ENCODE measurements at places on chromosomes 4 and X.

DNA sequence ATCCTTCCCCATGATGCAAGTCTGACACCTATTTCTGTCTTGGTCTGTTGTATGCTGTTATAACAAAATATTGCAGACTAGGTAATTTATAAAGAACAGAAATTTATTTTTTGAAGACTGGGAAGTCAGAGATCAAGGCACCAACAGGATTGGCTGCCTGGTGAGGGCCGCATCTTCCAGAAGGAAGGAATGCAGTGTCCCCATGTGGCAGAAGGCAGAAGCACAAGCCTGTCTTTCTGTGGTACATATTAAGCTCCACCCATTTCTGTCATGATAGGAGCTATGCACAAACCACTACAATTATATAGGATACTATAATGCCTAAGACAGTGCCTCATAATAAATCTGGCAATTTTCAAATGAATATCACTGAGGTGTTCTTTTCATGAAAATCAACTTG, 502.3 kb upstream of the DIAPH2 start:
- DNase-seq = no peak

DNA sequence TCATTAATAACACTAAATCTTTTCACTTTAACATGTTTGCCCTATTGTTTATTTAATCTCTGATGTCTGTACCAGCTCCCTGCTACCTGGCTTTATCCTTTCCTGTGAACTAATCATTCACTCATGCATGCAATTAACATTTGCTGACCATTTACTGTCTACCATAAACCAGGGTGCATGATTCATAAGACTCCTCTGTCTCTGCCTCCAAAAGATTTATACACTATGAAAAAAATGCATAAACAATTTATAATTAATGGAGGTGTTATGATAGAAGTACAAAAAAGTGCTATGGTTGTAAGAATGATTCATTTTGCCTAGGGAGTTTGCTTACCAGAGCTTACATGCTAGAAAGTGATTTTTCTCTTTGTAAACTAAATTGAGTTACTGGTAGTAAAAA, 24.5 kb upstream of the CPEB2 start:
- no peak for DNase-seq

- no peak for DNase-seq
Measured at GRCh38 chr4:145388043-145388442, 93.6 kb upstream of the SMAD1 start.

DNA sequence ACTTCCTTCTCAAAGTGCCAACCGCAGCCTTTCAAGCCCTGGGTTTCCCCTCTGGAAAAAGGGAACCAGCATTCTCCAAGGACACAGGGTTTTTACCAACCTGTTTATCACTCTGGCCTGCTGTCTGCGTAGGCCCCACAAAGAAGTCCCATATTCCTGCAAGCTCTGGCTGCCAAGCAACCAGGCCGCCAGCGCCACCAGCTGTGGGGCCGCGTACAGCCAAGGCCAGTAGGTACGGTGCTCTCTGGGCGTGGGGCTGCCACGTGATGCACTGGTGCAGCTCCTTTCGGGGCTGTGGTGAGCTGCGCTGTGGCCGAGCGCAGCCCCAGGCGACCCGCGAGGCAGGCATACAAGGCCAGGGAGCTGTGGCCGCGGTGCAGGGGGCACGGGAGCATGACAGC, 22.1 kb downstream of the LUZP4 start:
- DNase-seq = no peak

- no peak for DNase-seq
Measured at GRCh38 chr4:74555231-74555630, 110.3 kb downstream of the AREG start.

DNA sequence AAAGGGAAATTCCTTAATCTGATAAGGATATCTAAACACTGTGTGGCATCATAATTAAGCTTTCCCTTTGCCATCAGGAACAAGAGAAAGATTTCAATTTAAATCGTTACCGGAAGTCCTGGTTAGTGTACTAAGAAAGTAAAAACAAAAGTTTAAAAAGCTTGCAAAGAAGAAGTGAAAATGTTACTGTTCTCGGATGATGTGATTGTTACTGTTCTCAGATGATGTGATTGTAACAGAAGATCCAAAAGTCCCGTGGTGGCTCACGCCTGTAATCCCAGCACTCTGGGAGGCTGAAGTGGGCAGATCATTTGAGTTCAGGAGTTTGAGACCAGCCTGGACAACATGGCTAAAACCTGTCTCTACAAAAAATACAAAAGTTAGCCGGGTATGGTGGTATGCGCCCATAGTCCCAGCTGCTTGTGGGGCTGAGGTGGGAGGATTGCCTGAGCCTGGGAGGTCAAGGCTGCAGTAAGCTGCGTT, 62.5 kb downstream of the RGS12 start:
- no peak for DNase-seq

- no peak for DNase-seq
Measured at GRCh38 chrX:8345473-8345872, 119.2 kb upstream of the VCX3B start.

- DNase-seq = no peak
Measured at GRCh38 chr4:127048376-127049044, 584.2 kb upstream of the INTU start.

- DNase-seq = no peak
Measured at GRCh38 chr4:174222266-174222872, 61.1 kb downstream of the FBXO8 start.

- DNase-seq = no peak
Measured at GRCh38 chrX:39766085-39766726, 331.6 kb downstream of the BCOR start.

DNA sequence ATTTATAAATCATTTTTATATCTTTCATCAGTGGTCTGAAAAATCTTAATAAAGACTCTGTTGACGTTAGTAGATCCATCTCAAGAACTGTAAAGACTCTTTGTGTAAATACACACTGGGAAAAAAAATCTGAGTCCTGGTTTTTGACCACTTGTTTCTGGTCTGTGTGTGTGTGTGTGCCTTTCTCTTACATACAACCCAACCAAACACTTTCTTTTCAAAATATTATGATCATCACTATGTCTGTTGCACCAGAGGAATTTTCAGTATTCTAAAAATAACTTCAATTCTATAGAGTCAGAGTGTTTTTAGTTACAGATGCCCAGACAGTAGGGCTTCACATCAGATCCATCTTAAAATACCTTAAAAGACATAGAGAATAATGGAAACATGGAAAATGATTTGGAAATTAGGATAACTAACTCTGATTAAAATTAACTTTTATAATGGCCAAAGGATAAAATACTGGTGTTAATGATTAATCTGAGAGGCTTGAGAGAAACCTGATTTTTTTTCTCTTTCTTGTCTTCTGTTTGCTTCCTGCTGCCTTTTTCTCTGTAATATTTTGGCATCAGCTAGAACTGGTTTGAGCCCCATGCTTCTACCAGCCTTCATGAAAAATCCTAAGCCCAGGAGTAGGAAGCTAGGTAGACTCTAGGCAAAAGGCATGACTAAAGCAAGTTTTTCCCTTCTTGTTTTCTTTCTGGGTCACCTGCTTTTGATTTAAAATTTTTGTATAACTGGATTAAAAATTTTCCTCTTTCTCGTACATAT, 99.7 kb downstream of the ATXN3L start:
- DNase-seq = no peak

DNA sequence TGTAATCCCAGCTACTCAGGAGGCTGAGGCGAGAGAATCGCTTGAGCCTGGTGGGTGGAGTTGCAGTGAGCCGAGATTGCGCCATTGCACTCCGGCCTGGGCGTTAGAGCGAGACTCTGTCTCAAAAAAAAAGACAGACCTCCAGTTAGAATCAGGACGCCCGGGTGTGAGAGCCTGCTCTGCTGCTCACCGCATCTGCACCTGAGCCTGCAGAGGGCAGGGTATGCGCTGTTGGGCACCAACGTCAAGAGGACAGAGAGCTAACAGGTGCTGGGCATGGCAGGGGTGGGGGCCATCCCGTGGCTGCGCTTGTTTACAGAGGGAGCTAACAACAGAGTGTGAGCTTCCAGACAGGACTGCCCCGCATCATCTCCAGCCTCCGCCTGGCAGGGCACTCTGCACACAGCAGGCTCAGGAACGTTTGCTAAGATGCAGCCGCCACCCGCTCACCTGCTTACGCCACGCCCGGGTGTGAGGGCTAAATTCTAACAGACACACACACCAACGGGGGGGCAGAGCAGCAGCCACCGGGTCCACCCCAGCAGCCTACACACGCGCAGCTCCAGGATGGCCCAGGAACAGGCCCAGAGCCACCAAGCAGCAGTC, 50.0 kb upstream of the CPLX1 start:
- DNase-seq = no peak

DNA sequence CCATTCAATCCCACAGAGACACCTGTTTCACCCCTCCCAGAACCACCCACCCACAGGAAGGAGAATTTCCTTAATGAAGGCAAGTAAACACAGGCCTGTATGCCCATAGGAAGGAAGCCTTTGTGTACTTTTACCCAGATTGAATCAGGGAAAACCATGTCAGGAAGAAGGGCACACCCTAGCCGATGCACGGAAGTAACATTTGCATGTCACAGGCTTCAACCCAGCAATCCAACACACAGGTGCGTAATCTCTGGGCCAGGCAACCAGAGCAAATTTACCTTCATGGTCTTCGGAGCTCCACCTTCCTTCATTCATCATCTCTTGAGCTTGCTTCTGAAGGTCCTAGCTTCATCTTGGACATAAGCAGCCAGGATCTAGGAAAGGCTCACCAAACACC, 206.3 kb downstream of the SHROOM3 start:
- no peak for DNase-seq

DNA sequence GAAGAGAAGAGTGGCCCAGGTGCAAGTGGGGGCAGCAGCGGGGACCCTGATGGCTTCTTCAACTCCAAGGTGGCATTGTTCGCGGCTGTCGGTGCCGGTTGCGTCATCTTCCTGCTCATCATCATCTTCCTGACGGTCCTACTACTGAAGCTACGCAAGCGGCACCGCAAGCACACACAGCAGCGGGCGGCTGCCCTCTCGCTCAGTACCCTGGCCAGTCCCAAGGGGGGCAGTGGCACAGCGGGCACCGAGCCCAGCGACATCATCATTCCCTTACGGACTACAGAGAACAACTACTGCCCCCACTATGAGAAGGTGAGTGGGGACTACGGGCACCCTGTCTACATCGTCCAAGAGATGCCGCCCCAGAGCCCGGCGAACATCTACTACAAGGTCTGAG, 11.4 kb downstream of the EFNB1 start:
- no peak for DNase-seq

DNA sequence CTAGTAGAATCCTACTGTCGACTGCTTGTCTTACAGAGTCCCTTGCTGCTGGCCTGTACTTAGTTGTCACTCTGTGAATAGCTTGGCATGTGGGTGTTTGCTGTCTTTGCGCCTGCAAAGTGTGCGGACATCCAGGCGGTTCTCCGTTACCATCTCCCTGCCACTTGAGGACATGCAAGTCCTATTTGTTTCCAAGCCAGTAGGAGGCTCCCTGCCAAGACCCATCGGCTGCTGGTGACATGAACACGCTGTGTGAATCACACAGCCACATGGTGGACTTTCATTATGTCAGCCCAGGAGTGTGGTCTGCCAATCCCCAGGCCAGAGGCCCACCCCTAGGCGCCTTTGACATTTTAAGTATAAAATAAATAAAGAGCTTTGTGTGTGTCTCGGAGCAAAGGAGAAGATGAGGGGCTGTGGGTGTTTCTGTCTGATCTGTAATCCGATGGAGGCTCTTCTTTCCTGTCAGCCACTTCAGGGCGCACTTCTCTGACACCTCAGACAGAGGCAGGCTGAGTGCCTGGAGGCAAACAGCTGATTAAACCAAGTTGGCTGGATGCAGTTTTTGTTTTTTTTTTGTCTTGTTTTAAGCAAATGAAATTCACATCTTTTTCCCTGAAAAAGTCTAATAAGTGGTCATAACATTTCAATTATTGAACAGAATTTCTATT, 51.5 kb downstream of the ALPK1 start:
- DNase-seq = no peak

GRCh38 chrX:124383354-124383753, 37.0 kb downstream of the SH2D1A start:
- no peak for DNase-seq

DNA sequence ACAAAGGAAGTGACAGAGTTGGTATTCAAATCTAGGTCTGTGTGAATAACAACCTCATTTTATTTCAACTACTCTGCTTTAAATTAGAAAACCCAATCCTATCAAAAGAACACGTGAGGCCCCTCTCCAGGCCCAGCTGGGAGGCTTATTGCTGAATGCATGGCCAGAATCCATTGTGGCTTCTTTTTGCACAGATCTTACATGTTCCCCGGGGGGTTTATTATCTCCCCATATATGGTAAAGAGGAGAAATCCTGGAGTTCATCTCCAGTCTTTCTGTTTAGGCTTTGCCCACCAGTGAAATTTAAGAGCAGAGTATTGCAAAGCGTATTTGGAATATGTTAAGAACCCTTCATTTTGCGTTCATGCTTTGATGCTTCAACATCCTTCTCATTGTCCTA, 655.6 kb downstream of the IL1RAPL1 start:
- DNase-seq = no peak

DNA sequence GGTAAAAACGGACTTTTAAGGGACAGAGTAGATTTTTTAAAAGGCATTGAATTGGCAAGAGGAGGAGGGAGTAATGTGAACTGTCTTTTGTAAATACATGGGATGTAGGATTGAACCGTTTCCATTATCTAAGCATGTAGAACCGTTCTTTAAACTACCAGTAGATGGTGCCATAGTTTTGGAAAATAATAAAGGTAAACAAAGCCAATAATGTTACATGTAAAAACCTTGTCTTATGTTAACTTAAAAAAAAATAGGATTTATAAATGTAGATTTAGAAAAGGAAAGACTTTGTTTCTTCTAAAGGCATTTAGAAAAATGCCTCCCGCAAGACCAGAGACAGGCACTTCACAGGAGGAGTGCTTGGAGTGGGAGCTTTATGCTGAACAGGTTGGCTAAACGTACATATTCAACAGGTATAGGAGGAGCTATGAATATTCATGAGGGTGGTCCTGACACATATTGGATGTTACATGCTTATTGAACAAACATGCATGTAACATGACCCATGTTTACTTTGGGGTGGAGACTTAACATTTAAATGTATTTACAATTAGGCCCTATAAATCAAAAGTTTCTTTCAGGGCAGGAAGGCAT, 45.5 kb upstream of the FAM241A start:
- no peak for DNase-seq

DNA sequence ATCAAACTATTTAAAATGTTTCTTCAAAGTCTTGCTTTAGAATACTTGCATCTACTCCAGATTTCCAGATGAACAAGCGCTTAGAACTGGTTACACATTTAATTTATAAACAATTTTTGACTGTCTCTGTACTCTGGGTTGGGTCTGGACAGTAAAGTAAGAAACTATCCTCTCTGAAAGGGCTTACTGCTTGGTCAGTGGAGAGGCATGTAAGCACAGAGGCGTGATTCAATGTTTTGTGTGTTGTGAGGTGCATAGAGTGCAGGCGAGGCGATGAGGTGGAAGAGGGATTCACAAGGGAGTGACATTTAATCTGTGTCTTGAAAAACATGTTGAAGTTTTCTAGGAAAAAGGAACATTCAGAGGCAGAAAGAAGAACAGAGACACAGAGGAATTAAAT, 231.4 kb downstream of the VEGFC start:
- no peak for DNase-seq
